Adipocyte (in vitro differentiated cells): ENCODE measurements at places on chromosomes 6 and 20.

- no peak for DNase-seq
Measured at GRCh38 chr6:6176586-6177228, 143.8 kb downstream of the F13A1 start.

- no peak for DNase-seq
Measured at GRCh38 chr20:24742989-24743388, 206.1 kb upstream of the CST7 start.

- no peak for DNase-seq
Measured at GRCh38 chr6:21265730-21266044, 327.9 kb upstream of the SOX4 start.

GRCh38 chr6:45438849-45439406, 61.2 kb upstream of the SUPT3H start:
- DNase-seq: peak; percentile 70

- no peak for DNase-seq
Measured at GRCh38 chr6:160750276-160750689, 48.2 kb downstream of the PLG start.

DNA sequence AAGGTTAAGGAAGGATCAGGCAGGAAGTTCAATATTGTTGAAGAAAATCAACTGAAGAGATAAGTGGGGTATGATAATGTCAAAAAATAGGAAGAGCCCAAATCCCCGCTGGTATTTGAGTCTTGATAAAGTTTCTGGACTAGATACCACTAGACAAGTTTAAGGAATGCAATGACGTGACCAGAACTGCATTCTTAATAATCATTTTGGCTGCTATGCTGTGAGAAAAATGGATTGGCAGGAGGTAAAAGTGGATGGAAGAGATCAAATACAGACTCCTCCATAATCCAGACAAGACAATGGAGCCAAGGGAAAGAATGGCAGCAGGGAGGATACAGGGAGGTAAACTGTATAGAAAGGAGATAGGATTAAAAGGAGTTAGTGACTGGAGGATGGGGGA, 128.2 kb downstream of the COL12A1 start:
- no peak for DNase-seq

- DNase-seq: peak; percentile 82
Measured at GRCh38 chr6:37860226-37860839, 40.8 kb downstream of the ZFAND3 start.

DNA sequence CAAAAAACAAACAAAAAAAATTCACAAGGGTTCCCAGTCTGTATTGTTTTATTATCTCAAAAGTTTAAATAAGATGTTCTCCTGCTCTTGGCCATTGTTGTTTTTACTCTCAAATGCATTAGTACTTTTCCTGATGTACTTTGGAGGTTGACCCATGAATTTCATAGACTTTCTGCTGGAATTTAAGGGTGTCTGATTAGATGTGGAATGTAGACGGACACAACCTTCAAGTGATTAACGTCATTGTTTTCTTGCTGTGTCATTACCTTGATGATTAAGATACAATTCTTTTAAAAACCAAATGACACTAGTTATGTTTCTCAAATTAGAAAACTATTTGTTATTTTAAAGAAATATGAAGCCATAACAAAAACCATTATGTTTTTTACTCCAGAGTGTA, 421.4 kb upstream of the RUNX2 start:
- DNase-seq: no peak

DNA sequence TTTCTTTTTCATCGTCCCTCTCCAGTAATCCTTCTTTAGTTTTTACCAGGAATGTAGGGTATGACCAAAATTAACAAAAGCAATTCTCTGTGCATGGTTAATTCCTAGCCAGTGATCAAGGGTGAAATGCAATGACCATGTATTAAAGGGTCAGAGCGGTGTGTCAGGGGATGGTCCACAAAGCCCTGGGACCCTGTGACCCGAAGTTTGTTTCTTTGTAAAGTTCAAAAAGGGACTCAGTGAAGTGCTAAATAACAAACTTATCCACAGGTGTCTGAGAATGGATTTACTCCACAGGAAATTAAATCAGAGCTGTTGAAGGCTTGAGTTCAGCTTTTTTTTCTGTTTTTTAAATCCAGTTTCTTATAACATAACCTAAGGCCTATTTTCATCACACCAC, 375.7 kb downstream of the GJA1 start:
- no peak for DNase-seq

- peak; percentile 90 for DNase-seq
Measured at GRCh38 chr6:18323935-18324705, 59.8 kb upstream of the DEK start.

DNA sequence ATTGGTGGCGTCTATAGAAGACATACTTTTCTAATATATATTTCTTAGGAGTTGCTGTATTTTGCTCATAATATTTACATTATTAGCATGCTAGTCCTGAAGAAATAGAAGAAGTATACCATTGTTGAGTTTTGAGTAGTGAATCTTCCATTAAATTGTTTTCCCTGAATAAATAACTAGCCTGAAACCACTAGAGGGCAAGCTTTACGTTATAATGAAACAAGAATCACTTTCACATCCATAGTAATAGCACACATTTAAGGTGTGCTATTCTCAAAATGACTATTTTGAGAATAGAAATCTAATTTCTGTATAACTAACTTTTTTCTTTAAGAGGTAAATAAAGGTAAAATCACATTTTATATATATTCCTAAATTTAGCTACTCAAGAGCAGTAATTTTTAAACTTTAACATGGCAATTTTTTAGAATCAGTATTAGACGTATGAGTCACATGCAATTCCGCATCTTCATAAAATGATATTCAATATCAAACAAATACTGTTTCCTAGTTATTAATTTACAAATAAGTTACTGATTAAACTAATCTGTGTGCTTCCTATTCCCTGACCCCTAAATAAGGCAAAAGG, 213.2 kb upstream of the MANEA start:
- DNase-seq: peak; percentile 44

DNA sequence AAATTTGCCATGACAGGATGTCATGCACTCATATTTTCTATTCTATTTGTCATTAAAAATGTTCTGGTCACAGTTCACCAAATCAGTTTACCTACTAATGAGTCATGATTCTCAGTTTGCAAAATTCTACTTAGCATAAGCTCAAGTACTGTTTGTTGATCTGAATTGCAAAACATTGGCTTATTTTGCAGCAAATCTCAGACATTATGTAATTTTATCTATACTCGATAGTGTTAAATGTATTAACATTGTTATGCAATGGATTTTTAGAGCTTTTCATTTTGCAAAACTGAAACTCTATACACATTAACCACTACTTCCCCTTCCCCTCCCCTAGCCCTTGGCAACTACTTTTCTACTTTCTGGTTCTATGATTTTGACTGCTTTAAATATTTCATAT, 213.8 kb upstream of the ZFP64 start:
- no peak for DNase-seq

- DNase-seq: no peak
Measured at GRCh38 chr20:11047559-11047958, 373.8 kb upstream of the JAG1 start.

DNA sequence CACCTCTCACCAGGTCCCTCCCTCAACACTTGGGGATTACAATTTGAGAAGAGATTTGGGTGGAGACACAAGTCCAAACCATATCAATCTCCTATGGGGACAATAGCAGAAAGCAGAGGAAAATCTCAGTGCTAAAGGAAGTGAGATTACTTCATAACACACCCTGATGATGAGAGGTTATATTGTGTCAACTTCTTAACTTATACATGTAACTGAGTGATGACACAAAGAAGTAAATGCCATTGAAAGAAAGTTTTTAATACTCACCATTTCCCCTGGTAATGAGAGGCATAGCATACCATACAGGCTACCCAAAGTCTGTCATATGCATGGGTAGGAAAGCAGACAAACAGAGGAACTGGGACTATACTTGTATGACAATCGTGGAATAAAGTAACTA, 137.2 kb downstream of the MMUT start:
- no peak for DNase-seq

DNA sequence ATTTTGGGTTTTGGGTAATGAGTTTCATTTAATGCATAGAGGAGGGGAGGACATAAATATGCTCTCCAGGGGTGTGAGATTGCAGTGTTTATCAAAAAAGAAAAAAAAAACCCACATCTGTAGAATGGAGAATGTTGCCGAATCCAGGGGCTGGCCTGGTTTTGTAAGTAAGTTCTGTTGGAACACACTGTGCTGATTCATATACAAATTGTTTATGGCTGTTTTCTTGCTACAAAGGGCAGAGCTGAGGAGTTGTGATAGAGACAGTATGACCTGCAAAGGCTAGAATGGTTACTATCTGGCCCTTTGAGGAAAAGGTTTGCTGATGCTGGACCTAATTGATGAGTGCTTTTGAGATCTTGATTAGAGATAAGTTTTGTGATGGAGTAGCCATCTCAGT, 30.4 kb downstream of the SCAF8 start:
- DNase-seq: peak; percentile 8

- no peak for DNase-seq
Measured at GRCh38 chr20:13341737-13342393, 120.8 kb downstream of the ISM1 start.

DNA sequence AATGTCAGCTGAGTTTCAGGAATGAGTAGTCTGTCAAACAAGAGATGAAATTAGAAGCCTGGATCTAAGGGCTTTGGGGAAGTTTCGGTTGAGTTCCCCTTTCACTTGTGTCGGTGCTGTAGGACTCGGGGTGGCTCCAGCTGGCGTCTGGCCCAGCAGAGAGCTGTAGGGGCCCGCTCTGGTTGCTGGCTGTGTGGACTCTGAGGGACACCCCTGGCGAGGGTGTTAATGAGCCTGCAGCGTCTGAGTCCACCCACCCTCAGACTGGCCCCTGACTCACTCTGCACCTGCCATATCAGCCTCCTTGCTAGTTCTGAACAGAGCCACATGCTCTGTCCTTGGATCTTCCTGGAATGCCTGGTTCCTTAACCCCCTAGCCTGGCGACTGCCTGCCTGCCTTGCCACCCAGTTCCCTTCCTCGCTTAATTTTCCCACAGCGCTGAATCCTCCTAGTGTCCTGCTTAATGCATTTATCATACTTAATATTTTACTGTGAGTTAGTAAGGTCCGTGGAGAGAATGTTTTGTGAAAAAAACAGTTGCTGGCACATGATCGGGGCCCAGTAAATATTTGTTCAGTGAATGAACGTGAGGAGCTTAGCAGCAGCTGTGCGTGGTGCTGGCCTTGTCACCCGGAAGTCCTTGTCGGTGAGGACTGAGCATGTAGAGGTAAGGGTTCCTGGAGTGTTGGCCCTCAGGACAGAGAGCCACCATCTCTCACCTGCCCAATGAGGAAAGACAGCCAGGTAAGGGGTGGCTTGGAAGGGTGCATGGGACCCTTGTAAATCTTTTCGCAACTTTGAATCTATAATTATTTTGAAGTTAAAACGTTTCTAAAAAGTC, 1.6 kb downstream of the DNAJC5 start:
- DNase-seq: peak; percentile 59

- DNase-seq: no peak
Measured at GRCh38 chr6:100856146-100856545, 25.0 kb downstream of the ASCC3 start.

- DNase-seq: no peak
Measured at GRCh38 chr6:151374036-151374683, 17.2 kb downstream of the ZBTB2 start.

- DNase-seq: peak; percentile 67
Measured at GRCh38 chr6:71194724-71195123, 93.9 kb upstream of the OGFRL1 start.

DNA sequence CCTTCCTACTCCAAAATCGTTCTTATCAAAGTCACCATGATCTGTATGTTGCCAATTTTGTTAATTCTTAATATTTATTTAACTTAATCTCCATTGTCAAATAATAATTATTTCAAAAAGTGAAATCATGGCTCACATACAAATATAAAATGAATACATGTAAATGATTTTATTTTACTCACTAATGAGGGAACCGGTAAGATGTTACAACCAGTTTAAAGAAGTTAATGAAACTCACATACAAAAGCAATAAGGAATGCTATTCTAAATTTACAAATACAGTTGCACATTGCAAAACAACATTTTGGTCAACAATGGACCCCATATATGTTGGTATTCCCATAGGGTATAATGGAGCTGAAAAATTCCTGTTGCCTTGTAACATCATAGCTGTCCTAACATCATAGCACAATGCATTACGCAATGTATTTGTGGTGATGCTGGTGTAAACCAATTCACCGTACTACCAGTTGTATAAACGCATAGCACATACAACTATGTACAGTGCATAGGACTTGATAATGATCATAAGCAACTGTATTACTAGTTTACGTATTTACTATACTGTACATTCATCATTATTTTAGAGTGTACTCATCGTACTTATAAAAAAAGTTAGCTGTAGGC, 6.5 kb upstream of the SLC22A16 start:
- no peak for DNase-seq

GRCh38 chr6:148771896-148772554, 25.2 kb downstream of the UST start:
- DNase-seq: no peak

- no peak for DNase-seq
Measured at GRCh38 chr20:17782768-17783167, 83.0 kb downstream of the BANF2 start.

DNA sequence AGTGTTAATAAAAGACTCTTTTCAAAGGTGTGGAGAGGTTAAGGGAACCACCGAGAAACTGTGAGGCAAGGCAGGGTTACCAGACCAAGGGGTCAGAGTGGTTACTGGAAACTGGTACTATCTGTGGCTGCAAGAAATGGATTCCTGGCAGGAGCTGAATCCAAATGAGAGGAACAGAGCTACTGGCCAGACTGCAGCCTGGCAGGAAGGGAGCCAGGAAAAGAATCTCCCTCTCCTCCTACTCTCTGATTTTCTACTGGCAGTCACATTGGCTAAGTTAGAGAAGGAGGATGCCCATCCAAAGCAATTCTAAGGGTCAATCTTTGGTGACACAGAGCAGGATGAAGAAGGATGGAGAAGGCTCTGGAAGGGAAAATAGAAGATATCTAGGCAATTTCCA, 211.5 kb downstream of the GRM1 start:
- DNase-seq: no peak

DNA sequence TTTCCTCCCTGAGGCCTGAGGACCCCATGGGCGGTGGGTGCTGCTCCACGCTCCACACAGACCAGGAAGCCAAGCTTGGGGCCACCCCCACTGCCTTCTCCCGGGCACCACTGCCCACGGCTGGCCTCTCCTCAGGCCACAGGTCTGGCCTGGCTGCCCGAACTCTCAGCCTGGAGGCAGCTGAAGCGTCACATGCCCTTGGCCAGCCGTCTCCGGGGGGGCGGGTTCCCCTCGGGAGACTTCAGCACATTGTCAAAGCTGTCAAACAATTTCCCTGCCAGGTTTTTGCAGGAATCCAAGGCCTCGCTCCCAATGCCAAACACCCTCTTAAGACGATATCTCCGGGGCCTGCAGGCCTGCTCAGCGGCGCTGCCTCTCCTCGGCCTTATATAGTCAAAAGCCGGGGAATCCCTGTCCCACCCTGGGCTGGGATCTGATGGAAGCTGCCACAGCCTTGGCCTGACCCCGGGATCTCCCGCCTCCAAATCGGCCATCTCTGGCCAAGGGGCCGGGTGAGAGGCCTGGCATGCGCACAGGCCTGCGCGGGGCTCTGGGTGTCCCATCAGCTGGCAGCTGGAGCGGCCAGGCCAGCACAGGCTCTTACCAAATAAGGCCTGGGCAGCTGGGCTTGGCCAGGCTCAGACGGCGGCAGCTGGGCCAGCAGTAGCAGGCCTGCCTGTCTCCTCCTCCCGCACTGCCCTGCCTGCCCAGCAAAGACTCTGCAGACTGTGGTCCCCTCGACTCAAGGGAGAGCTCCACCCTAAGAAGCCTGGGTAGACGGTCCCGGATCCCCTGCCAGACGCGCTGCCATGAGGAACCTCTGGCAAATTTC, 49.7 kb downstream of the RBM38 start:
- DNase-seq: no peak
